ENCODE measurements at places on chromosomes 2 and 18.

GRCh38 chr2:45307147-45307546 lies 297.9 kb upstream of the SIX2 start:
- DNase-seq = no peak

- DNase-seq = no peak
Measured at GRCh38 chr18:62739911-62740310, 24.6 kb downstream of the PHLPP1 start.

DNA sequence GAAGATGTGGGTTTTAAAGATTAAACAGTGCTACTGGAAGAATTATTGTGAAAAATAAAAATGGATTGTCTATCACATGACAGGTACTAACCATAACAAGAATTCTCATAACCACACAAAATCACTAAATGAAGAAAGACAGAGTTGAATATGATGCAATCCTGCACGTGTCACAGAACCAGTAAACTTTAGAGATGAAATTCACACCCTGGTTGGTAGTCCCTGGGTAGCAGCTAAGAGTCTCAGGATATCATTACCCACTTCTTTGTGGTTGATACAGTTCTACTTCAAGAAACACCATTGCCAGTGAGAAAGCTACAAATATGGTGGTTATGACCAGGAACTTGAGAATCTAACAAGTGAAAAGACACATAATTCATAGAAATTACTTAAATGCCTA lies 450.2 kb downstream of the ERBB4 start:
- no peak for DNase-seq

DNA sequence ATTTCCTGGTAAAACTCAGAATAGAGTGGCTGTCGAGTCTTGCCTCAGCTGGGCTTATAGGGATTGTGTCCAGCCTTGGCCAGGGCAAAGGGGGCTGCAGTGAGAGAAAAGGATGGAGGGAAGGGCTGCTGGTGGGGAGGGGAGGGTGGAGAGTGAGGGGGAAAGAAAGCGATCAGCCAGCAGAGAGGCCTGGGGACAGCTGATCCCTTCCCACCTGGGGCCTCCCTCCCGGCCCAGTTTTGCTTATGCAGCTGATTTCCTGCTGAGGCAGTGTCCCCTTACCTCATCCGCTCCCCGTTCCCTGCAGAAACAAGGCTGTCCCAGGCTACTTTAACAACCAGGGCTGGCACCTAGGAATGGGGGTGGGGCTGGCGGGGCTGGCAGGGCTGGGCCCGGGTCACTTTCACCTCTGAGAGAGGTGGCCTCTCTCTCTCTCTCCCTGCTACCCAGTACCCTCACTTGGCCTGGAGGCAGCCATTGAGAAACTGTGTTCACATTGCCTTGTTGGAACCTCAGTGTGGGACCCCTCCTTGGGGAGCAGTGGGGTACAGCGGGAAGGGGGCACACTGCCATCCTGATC lies 12.2 kb upstream of the GMPPA start:
- no peak for DNase-seq

GRCh38 chr2:42755191-42755880 lies 8.6 kb downstream of the OXER1 start:
- no peak for DNase-seq

DNA sequence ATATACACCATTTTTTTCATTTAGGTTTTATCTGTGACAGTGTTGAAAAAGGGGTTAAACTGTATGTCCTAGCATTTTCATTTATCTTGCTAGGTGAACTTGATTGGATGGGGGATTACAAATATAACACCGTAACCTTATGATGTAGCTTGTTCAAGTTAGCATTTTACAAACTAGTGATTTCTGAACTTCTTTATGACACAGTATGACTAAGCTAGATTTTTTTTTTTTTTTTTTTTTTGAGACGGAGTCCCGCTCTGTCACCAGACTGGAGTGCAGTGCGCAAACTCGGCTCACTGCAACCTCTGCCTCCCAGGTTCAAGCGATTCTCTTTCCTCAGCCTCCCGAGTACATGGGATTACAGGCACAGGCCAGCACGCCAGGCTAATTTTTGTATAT lies 47.1 kb downstream of the KCMF1 start:
- no peak for DNase-seq

GRCh38 chr18:37502036-37502435 lies 63.6 kb downstream of the CELF4 start:
- no peak for DNase-seq

DNA sequence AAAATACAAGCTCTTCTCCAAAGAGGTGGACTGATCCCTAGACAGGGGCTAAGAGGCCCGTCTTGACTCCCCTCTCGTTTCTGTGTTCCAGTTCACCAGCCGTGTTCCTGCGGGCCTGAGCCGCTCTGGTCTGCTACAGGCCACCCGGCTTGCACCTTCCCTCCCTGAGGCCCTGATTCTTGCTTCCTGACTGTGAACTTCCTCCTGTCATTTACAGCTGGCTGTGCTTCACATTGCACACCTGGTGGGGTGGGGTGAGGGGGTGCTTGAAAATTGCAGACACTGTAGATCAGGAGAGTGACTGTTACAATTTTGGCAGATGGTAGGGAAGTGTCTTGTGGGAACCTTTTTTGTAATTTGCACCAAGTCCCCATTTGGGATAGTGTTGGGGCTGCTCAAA lies 64.4 kb downstream of the TSN start:
- no peak for DNase-seq

Data from stimulated activated CD4-positive, alpha-beta T cell treated with anti-CD3 and anti-CD28 coated beads, TNF-alpha, amount 100 ng/mL, for 24 hours (primary cell).